ENCODE measurements at places on chromosomes 3 and 15.

DNA sequence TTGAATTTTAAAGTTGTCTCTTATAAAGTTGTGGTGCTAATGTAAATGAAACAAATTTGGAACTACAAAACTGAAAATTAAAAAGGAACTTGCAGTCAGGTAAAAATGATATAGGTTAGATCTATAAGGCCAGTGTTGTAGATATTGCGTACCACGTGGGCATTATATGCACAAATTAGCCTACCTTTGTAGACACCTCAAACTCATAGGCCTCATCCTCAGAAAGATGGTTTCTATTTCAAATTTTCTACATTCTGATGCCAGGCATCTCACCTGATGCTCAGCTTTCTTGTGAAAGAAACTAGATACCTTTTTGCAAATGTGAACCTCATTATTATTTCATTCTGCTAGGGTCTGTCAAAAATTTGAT is 25.6 kb downstream of the TMEM207 start:
- no peak for DNase-seq

DNA sequence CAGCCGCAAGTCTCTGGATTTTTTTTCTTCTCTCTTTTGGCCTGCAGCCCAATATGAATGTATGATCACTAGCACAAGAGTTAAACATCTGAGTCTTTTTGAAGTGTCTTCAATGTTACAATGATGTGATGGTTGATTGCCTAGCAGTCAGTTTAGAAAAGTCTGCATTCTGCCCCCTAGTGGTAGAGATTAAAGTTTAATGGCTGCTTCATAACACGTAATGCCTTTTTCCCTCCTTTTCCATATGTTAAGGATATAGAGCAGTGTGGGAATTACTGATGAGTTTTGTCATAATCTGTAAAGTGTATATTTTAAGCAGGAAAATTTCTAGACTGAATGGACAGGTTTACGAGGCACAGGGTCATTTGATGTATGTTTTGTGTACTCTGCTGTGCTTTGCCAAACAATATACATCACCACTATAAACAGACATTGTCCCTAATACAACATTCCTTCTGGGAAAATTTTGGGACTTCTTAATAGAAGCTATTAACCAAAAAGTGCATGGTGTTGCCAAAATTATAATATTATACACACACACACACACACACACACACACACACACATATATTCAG is 1038.5 kb upstream of the NR2F2 start:
- DNase-seq, result no peak

DNA sequence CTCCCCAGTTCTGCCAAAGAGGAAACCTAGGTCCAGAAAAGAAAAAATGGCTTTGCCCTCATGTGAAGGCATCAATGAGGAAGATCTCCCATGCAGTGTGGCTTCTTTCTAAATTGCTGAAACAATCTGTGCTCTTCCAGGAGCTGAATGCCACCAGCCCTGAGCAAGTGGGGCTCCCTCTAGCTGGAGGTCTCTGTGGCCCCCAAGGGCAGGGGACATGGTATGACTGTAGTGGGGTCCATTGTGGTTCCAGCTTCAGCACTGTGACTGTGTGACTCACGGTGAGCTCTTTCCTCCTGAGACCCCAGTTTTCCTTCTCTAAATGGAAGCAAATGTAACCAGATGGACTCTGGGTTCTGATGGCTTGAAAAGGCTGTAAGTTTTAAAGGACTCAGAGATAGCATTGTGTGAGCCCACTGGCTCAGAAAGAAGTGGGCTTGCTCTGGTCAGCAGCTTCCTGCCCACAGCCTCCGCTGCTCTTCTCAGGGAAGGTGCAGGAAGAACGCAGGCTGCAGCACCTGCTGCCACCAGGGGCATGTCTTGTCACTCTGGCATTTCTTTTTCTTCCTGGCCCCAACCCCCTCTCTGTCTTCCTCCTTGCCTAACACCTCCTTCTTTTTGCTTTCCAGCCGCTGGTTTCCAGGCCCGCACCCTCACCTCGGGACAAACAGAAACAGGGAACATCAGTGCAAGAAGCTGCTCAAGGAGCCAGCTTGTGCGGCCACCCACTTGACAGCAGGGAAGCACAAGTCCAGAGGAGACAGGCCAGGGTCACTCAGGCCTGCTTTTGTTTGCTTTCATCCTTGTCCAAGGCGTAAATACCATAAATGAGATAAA is 5.8 kb upstream of the CXCR6 start:
- DNase-seq, result peak; percentile 53

DNA sequence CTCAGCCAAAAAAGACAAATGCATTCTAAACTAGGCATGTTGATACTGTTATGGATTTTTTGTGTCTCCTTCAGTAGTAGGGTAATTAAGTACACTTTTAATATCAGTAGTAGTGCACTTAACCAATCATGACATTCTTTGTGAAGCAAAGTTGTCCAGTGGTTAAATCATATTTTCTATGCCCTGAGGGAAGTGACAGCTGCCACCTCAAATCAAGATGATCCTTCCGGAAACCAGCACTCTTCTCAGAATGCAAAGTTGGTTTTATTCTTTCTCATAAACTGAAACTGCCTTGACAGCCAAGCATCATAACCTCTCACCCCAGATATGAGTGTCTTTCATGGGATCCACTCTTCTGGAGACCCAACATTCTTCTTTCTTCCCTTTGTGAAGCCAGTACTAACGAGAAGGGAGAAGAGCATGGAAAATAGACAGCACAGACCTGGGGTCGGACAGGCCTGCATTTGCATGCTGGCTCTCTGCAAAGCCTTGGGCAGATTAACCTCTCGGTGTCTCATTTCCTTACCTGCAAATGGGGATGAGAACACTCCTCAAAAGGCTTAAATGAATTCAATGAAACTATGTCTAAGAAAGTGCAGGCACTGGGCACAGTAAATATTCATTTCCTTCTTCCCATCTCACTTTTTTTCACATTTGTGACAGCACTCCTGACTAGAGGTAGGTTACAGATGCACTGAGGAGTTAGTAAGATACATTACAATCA is 13.2 kb downstream of the AAGAB start:
- DNase-seq, result no peak

DNA sequence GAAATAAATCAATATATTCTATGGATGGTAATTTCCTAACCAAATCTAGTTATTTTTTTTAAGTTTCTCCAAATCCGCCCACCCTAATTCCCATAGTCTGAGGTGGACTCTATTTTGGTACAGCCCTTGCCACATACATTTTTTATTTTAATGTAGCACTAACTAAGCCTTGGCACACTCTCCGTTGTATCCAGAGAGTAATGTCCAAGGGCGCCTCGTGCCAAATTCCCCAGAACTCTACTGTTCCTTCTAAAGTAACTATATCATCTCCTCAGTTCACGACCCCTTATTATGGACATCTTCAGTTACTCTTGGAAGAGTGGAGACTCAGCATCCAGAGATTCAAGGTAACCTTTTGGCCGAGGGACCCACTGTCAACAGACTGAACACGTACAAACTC is 1.3 kb downstream of the VGLL3 start:
- DNase-seq, result no peak

DNA sequence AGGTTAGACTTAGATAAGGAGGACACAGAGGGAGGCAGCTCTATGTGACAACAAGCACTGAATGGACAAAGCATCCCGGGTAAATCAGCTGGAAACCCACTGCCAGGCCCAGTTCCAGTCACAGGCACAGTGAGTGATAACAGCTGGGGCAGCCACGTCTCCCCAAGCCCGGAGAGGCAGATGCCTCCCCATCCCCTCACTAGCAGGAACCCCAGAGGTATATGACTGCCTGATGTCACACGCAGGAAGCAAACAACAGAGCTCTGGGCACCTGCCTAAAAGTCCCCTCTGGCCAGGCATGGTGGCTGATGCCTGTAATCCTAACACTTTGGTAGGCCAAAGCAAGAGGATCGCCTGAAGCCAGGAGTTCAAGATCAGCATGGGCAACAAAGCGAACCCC is 18.2 kb downstream of the C15orf62 start:
- no peak for DNase-seq

GRCh38 chr3:128814060-128814459 is 65.4 kb upstream of the ACAD9 start:
- DNase-seq, result no peak

DNA sequence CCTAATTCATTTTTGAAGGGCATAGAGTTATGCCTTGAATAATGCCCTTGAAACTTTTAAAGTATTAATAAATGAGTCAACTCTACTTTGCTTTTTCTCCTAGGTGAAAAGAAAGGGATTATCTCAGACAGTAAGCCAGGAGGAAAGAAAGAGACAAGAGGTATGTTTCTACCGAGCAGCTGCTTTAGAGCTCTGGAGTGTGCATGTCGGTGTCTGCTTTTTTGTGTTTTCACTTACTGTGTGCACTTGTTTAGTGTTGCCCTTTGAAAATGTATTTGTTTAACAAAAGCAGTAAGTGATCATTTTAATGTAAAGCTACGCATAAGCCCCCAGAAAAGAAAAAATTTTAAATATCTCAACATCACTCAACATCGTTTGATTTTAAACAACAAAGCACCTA is 28.1 kb downstream of the ARHGEF26 start:
- no peak for DNase-seq

DNA sequence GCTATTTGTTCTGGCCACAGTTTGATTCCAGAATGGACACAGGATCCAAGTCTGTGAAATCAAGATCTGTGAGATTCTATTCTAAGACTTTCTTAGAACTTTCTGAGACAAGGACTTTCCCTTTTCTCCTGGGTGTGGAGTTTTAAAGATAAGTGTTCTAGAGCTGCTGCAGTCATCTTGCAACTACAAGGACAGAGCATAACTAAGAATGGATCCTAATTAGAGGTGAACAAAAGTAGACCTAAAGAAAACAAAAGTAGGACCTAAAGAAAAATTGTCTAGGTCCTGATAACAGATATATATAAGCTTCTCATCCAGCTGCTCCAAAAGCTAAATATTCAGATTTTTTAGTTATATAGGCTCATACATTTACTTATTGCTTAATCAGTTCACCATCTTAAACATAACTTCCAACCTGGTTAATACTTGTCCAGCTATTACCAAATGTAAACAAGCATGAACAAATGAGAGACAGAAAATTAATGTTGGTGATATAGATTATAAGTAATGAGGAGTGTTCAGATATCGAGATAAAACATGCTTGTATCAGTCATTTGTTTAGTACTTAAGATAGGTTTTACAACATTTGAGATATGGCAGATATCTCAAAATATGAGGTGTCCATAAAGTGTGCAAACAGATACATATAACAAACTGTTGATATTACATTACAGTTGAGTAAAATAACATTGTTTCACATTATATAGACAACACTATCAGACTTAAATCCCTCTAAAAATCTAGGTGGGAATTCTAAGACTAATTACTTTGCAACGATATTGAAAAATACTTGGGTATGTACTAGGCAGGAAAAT is 75.1 kb downstream of the CD200 start:
- DNase-seq, result no peak

DNA sequence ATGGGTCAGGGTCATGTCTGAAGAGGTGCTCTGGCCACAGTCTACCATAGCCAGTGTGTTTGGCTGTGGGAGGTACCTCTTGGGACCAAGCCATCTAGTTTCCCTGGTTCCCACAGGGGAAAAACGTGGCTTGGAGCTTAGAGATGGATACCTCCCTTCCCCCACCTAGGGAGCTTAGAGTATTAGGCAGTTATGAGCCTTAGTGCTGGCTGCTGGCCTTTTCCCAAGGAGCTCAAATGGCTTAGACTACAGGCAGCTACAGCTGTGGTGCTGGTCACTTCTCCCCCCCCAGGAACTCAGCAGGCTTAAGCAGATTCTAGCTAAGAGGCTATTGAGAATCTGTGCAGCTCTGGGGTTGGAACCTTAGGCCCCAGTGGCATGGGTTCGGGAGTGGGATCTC is 591.2 kb downstream of the NSUN3 start:
- no peak for DNase-seq

GRCh38 chr3:55658270-55658669 is 171.2 kb upstream of the WNT5A start:
- no peak for DNase-seq

DNA sequence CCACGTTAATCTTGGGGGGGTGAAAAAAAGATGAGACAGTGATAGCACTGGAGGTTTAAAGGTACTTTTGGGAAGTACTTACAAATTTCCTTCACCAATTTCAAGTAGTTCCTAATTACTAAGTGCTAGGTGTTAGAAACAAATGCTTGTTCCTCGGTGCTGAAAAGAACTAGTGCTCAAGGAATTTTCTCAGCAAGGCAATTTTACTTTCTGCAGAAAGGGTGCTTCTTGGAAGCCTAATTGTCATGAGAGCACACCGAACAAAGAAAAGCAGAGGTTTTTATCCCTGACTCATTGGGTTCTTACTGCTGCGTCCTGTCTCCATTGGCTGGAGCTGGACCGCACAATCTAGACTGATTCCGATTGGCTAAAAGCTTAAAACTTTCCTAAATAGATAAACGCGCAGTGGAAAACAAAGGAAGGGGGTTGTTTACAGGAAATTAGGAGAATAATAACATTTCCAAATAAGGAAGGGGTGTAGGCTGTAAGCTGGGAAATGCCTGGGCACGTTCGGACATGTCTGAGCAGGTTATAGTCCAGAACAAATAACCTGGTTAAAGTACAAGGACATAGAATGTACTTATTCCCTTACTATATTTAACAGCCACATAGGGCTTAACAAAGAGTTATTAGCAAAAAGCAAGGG is 49.6 kb downstream of the CHD2 start:
- DNase-seq, result no peak

DNA sequence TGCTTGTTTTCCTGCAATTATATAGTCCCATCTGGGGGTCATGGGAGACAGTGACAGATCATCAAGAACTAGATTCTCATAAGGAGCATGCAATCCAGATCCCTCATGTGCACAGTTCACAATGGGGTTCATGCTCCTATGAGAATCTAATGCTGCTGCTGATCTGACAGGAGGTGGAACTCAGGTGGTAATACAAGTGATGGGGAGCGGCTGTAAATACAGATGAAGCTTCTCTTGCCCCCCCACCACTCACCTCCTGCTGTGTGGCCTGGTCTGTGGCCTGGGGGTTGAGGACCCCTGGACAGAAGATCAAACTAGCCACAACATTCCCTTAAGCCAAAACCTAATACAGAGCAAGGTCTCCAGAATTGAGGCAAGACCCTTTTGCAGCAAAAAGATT is 161.1 kb downstream of the WDR76 start:
- DNase-seq, result no peak

- no peak for DNase-seq
Observed at GRCh38 chr15:90190606-90191343, 10.4 kb upstream of the SEMA4B start.

DNA sequence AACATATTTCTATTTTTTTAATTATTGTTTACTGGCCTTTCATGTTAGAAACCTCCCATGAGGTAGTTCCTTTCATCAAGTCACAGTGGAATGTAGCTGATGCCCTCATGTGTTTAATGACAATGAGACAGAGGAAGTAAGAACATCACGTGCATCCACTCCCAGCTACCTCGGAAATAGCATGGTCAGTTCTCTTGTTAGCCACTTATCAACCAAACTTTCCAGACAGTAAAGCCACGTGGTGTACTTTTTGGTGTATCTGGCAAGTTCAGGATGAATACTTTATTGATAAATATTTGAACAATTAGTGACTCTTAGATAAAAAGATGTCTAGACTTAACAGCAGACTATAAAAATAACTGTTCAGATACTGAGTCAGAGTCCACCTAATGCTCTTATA is 781.7 kb downstream of the MECOM start:
- DNase-seq, result no peak

- no peak for DNase-seq
Observed at GRCh38 chr3:72973031-72973723, 23.4 kb upstream of the PPP4R2 start.

All from activated effector memory CD4-positive, alpha-beta T cell treated with anti-CD3 and anti-CD28 coated beads, Interleukin-2, amount 50 U/mL, for 16 hours (primary cell).